ENCODE measurements at places on chromosomes 12 and 14. TPM values are rescaled to one million over a fixed set of nuclear protein-coding genes. Genes with fewer than 3 reads are reported as not detected.

GRCh38 chr12:39990122-39991101, 115.5 kb downstream of the SLC2A13 start:
- DNase-seq: peak; percentile 63
- no peaks in the 10 kb centered on the region for H3K36me3 ChIP-seq
- no peaks in the 10 kb centered on the region for H3K4me1 ChIP-seq
- H3K27me3 ChIP-seq: no peaks in the 10 kb centered on the region
- no peak overlapping the region for H3K27ac ChIP-seq
- H3K4me3 ChIP-seq: no peak overlapping the region

GRCh38 chr14:103607822-103608221, 21.2 kb upstream of the KLC1 start:
- no peaks in the 10 kb centered on the region for H3K36me3 ChIP-seq
- peaks cover 22% of the 10 kb centered on the region for H3K27me3 ChIP-seq
- DNase-seq: no peak

- H3K36me3 ChIP-seq: no peaks in the 10 kb centered on the region
- no peak overlapping the region for H3K4me3 ChIP-seq
- no peaks in the 10 kb centered on the region for H3K4me1 ChIP-seq
These were observed 114.0 kb downstream of the GALC start for GRCh38 chr14:87878959-87879358.

DNA sequence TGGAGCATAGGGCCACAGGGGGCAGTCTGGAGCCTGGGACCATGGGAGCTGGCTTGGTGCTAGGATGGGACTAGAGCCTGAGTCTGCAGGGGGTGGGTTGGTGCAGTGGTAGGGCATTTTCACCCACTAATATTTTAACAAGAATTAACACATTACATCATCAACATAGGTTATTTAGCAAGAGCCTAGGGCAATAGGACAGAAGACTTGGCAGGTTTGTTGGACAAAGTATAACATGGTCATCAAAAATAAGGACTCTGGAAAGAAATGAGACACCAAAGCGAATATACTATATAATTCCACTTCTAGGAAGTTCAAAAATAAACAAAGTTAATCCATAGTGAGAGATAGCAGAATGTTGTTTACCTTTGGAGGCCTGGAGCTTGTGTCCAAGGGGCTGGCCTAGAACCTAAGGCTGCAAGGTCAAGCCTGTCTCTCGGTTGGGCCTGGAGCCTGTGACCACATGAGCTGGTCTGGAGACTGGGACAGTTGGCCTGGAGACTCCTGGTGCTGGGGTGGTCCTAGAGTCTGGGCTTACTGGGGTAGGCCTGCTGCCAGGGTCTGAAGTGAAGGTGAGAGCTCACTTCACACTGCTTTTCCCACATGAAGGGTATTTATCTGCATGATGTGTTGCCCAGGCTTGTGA, 28.1 kb upstream of the CNOT2 start:
- H3K36me3 ChIP-seq: peaks cover 2% of the 10 kb centered on the region
- H3K4me3 ChIP-seq: no peak overlapping the region
- no peaks in the 10 kb centered on the region for H3K27me3 ChIP-seq
- H3K4me1 ChIP-seq: no peaks in the 10 kb centered on the region
- no peak overlapping the region for H3K27ac ChIP-seq

DNA sequence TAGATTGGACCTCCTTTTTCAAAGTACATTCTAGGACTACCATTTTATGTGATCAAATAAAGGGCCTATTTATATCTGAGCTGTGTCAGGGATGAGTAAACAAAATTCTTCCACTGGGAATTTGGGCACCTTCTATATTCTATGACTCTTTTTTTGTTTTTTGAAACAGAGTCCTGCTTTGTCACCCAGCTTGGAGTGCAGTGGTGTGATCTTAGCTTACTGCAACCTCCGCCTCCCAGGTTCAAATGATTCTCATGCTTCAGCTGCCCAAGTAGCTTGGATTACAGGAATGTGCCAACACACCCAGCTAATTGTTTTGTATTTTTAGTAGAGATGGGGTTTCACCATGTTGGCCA, 64.8 kb downstream of the DRAM1 start:
- DNase-seq: no peak
- H3K27me3 ChIP-seq: no peaks in the 10 kb centered on the region
- no peak overlapping the region for H3K4me3 ChIP-seq
- H3K27ac ChIP-seq: no peak overlapping the region

GRCh38 chr12:123559468-123559867, 24.9 kb upstream of the TMED2 start:
- H3K4me3 ChIP-seq: no peak overlapping the region
- H3K27ac ChIP-seq: no peak overlapping the region
- no peaks in the 10 kb centered on the region for H3K36me3 ChIP-seq

DNA sequence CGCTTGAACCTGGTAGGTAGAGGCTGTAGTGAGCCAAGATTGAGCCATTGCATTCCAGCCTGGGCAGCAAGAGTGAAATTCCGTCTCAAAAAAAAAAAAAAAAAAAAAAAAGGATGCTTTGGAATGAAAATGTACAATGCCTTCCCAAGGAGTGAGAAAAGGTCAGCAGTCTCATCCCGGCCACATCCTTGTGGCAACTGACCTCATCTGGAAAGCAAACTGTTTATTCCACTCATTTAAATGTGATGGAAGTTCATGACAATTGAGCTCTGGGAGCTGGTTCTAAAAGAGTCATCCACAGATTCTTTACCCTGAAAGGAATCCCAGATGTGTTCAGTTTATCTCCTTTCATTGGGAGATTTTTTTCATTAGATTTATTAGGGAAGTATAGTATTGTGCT, 19.4 kb upstream of the LIMA1 start:
- no peak for DNase-seq
- H3K36me3 ChIP-seq: no peaks in the 10 kb centered on the region
- H3K4me1 ChIP-seq: no peaks in the 10 kb centered on the region
- H3K27ac ChIP-seq: no peak overlapping the region
- H3K27me3 ChIP-seq: no peaks in the 10 kb centered on the region

DNA sequence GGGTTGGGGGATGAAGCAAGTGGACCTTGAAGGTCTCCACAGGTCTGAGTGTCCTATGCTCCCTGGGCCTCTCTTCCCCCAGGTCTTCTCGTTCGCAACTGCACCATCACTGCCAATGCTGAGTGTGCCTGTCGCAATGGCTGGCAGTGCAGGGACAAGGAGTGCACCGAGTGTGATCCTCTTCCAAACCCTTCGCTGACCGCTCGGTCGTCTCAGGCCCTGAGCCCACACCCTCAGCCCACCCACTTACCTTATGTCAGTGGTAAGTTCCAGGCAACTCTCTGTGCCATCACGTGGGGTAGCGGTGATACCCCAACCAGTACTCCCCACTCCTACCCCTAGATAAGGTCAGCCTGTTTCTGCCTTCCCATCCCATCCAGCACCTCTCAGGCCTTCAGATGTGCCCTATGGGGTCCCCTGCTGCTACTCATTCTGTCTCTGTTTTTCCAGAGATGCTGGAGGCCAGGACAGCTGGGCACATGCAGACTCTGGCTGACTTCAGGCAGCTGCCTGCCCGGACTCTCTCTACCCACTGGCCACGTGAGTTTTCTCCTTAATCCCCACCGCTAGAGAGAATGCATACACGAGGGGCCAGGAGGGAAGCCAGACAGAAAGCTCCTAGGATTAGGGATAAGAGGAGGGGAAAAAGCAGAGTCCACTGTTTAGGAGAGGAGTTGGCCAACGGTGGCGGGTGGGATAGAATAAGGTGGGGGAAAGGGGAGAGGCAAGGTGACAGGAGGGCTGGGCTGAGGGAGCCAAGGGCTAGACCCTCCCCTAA, 1.6 kb upstream of the TAPBPL start:
- H3K27ac ChIP-seq: peak overlapping the region; percentile 94
- H3K4me1 ChIP-seq: no peaks in the 10 kb centered on the region
- DNase-seq: no peak
- no peaks in the 10 kb centered on the region for H3K27me3 ChIP-seq
- peaks cover 45% of the 10 kb centered on the region for H3K36me3 ChIP-seq

- H3K4me1 ChIP-seq: no peaks in the 10 kb centered on the region
- no peak overlapping the region for H3K27ac ChIP-seq
- H3K4me3 ChIP-seq: no peak overlapping the region
- H3K36me3 ChIP-seq: peaks cover 17% of the 10 kb centered on the region
- DNase-seq: no peak
These were observed 16.7 kb downstream of the PPP1CC start for GRCh38 chr12:110726028-110726427.

- H3K4me3 ChIP-seq: no peak overlapping the region
- no peak for DNase-seq
- H3K27ac ChIP-seq: no peak overlapping the region
- H3K4me1 ChIP-seq: no peaks in the 10 kb centered on the region
- no peaks in the 10 kb centered on the region for H3K36me3 ChIP-seq
- no peaks in the 10 kb centered on the region for H3K27me3 ChIP-seq
These were observed 13.4 kb upstream of the PTGDR start for GRCh38 chr14:52254086-52254485.

DNA sequence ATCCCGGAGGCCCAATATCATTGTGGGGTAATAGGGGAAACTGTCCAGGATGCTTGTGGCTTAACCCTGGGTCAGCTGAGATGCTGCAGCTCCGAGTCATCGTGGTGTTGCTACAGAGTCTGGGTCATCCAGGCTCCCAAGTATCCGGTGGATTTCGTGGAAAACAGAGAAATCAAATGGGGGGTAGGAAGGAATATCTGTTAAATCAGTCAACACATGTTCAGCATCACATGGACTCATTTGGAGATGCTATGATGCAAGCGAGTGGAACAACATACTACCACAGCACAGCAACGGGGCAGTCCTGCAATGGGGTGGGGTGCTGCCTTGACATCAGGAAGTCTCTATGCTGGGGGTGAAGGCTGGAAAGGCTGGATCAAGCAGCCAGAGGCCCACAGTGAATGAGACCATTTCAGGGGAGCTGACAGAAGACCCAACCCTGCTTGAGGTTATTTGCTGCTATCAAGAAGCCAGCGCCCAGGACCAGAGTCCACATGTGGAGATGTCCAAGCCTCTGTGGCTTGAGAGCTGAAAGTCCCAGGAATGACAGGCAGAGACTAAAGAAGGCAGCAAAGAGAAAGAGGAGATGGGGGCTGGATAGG, 22.9 kb downstream of the VDR start:
- DNase-seq: peak; percentile 73
- no peak overlapping the region for H3K4me3 ChIP-seq
- peaks cover 20% of the 10 kb centered on the region for H3K4me1 ChIP-seq
- no peaks in the 10 kb centered on the region for H3K36me3 ChIP-seq

- H3K4me3 ChIP-seq: no peak overlapping the region
- peak overlapping the region; percentile 91 for H3K27ac ChIP-seq
- DNase-seq: peak; percentile 49
- peaks cover 4% of the 10 kb centered on the region for H3K4me1 ChIP-seq
- no peaks in the 10 kb centered on the region for H3K27me3 ChIP-seq
- H3K36me3 ChIP-seq: no peaks in the 10 kb centered on the region
These were observed 1.1 kb downstream of the RHNO1 start for GRCh38 chr12:2877953-2878732.

DNA sequence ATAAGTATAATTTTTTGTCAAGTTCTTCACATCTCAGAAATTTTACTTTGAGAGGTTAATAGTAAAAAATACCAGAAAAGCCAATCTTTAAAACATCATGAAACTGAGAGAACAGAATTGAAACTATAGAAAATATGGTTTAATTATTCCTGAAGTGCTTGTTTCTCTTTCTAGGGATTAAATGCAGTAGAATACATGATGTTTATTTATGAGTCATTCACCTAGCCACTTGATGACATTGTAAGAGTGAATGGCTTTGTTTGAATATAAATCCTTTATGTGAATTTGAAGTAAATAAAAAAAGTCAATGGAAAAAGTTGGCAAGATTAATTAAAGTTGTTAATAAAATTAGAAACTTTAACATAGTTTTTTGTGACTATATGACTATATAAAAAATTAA, 48.4 kb downstream of the KTN1 start:
- no peak for DNase-seq
- no peak overlapping the region for H3K4me3 ChIP-seq
- H3K36me3 ChIP-seq: peaks cover 5% of the 10 kb centered on the region
- H3K4me1 ChIP-seq: no peaks in the 10 kb centered on the region

- H3K4me3 ChIP-seq: no peak overlapping the region
- no peak overlapping the region for H3K27ac ChIP-seq
- H3K36me3 ChIP-seq: peaks cover 15% of the 10 kb centered on the region
- peaks cover 13% of the 10 kb centered on the region for H3K4me1 ChIP-seq
- no peaks in the 10 kb centered on the region for H3K27me3 ChIP-seq
These were observed 2.8 kb downstream of the ADSS1 start for GRCh38 chr14:104726600-104727451.

Gene ITPK1
- 124 TPM for polyA plus RNA-seq

Gene TMPRSS12
- polyA plus RNA-seq: not detected

Gene TGFB3
- 3.6 TPM for polyA plus RNA-seq

Gene COL2A1
- not detected for polyA plus RNA-seq

Gene YY1
- 80.2 TPM for polyA plus RNA-seq

Gene LRP1-AS
- 1.1 TPM for polyA plus RNA-seq

Gene OTX2
- not detected for polyA plus RNA-seq

Gene COX8C
- polyA plus RNA-seq: not detected

Gene PLBD1
- polyA plus RNA-seq: 7.8 TPM
